ENCODE measurements at places on chromosomes 13 and 19.

DNA sequence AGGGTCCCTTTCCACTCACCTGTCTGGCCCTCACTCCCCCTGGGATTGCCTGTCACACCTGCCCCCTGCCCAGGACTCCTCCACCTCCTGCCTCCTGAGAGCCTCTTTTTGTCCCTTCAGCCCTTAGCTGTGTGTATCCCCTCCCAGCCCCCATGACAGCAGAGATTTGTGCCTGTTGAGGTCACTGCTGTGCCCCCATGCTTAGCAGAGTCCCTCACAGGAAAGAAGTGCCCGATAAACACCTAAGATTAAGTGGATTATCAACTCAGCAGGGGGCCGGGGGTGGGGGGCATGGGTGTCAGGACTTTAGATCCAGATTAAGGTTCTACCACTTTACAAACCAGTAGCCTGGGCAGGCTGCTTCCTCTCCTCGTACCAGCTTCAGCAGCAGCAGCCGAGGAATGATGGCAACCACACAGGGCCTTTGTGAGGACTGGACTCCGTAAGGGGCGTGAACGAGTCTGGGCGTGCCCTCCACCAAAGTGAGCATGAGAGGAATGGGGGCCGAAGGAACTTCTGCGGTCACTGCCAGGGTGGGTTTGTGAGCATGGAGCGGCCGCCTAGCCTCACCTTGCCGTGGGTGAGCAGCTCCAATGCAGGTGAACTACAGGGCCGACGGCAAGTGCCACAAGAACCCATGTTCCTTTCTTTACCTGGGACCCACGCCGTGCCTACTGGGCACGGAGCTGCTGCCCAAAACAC lies 36.1 kb downstream of the ZNF787 start:
- no peak for DNase-seq

DNA sequence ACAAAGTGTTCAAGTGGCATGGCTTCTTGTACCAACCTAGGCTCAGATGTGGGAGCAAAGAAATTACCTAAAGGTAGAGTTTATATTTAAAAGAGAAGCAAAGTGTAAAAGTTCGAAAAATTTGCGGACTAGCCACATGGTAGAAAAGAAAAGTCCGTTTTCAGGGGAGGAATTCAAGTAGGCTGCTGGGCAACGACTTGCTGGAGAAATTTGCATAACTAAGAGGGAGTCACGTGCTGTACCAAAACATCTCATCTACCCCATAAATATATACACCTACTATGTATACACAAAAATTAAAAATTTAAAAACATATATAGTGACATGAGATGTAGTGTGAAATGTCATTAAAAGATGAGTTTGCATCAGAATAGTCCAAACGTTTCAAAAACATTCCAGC lies 2.1 kb upstream of the LAIR1 start:
- no peak for DNase-seq

- no peak for DNase-seq
Measured at GRCh38 chr19:36151144-36152018, 866 bp downstream of the COX7A1 start.

DNA sequence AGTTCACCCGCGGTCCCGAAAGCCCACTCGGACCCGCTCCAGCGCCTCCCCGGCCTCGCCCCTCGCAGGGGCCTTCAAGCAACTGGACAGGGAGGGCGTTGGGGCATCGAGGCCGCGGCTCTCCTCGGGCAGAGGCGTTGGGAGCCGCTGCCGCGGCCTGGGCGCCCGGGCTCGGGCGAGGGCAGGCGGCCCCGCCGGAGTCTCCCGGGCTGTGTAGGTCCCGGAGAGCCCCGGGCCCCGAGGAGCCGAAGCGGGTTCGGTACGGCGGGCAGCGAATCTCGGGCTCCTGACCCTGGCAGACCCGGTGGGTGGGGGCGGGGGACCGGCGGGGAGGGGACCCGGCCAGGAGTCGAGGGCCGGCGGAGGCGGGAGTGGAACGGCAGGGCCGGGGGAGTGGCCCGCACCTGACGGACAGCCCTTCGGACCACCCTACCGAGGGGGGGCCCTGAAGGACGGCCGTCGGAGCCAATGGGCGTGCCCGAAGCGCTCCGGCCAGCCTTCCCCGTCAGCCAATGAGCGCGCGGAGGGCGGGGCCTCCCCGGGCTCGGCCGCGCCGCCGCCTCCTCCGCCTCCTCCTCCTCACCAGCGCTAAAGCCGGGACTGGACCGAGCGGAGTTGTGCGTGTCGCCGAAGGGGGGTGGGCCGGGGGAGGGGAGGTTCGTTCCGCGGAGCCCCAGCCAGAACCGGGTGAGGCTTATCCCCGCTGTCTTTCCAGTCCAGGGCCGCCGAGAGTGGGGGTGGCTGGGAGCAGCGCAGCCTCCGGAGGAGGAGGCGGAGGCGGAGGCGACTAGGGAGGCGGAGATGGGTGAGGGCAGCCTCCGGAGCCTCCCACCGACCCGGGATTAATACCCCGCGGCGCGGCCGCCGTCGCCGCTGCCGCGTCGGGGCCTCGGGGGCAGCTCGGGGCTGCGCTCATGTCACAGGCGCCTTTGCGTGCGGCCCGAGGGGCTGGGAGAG lies at the start of gene ZMYM2:
TSS of gene ZMYM2 (plus strand) at position 573 of the 957 bp plus-strand sequence. CDS start 34,346 bp downstream, outside the sequence.
- peak; percentile 99 for DNase-seq

DNA sequence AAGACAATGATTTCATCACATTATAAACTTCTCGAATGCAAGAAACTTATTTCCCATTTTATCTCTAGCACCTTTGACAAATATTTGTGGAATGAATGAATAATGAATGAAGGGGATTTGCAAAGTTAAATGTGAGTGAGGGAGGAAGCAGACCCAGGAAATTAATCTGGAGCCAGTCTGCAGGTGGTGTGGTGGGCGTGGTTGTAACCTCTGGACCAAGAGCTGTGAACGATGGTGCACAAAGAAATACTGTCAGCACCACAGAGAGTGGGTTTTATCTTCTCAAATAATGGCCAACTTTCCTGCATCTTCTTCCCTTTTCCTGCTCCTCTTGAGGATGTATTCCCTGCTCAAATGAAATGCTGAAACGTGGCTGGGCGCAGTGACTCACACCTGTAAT lies 11.0 kb upstream of the ZNF792 start:
- no peak for DNase-seq

DNA sequence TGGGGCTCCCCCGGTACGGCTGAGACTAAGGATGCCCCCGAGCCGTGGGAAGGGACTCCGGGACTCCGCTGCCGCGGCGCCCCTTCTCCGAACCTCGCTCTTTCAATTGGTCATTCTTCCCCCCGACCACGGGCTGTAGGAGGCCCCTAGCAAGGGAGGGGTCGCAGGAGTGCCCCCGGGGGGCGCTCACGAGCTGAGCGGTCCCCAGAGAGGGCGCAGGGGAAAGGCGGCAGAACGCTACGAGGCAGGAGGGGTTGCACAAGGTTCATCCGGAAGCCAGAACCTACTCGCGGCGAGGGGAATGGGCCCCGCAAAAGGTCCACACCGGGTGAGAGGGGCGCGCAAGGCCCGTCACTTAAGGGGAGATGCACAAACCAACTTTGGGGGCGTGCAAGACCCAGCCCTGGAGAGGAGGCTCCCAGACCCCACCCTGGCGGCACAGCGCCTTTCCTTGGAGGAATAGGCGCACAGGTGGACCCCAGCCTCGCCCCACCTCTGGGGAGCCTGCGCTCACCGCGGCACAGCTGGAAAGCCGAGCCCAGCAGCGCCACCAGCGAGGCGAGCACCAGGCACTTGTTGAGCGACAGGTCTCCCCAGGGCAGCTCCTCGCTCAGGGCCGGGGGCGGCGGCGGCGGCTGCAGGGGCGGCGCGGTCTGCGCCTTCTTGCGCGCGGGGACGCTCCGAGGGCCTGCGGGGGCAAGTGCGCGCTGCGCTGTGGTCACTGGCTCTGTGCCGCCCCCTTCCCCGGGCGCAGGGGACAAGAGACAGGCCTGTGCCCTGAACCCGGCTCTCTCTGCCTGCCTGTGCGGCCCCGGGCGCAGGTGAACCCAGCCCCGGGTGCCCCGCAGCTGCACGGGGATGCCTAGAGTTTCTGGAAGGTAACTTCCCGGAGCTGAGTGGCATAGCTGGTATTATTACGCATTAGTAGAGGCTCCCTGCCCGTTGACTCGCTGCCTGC lies 2.8 kb downstream of the JSRP1 start:
- DNase-seq = no peak

GRCh38 chr13:101618440-101619187 lies 166.1 kb downstream of the ITGBL1 start:
- no peak for DNase-seq

- DNase-seq = no peak
Measured at GRCh38 chr13:97257800-97258799, 36.0 kb downstream of the MBNL2 start.

DNA sequence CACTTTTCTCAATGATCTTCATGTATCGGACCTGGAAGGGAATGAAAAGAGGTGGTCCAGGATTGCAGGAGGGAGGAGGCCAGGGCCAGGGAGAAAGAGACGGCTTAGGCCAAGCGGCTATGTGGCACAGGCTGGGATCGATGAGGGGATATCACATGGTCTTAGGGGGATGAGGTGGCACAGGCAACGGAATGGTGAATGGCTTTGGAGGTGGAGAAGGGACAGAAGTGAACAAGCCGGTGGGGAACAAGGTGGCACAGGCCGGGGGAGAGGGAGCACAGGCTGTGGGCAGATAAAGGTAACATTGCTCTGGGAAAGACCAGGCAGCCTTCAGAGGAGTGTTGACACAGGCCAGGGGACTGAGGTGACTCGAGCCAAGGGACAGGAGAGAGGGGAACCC lies 5.7 kb upstream of the CDKN2D start:
- no peak for DNase-seq

DNA sequence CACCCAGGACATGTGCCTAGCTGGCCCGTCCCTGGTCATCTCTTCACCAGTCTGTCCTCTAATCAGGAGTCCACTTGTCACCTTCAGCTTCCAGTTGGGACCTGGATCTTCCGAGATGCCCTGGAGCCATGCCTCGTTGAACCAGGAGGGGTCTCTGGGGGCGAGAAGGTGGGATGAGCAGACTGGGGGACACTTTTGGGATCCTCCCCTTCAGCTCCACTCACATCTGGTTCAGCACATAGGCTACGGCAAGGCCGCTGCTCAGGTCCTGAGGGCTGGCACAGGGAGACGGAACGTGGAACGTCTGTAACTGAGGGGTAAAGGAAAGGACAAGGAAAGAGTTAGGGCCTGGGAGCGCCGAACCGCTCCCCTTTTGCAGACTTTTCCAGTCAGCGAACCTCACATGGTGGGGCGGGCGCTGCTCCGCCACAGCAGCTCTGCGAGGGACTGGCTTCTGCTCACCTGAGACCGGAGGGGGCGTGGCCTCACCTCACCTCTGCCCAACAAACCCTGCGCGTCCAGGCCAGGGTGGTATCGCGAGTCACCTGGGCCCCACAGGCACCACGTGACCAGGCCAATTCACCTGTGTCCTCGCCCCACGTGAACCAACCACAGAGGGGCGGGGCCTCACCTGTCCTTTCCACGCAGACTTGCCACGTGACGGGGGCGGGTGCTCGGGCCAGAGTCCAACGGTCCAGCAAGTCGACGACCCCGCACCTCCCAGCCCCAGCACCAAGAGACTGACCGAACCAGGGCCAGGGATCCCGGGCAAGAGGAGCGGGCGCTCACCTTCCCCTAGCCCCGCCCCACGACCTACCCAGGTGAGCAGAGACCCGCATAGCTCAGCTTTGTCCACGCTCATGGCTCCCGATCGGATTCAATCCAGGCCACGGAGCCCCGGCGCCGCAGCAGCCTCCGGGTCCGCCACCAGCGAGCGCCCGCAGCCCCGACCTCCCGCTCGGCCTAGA lies at the start of gene HOOK2:
TSS of gene HOOK2 (minus strand) at position 965 of the 968 bp plus-strand sequence. CDS start at position 862, 103 bp downstream.
- no peak for DNase-seq

DNA sequence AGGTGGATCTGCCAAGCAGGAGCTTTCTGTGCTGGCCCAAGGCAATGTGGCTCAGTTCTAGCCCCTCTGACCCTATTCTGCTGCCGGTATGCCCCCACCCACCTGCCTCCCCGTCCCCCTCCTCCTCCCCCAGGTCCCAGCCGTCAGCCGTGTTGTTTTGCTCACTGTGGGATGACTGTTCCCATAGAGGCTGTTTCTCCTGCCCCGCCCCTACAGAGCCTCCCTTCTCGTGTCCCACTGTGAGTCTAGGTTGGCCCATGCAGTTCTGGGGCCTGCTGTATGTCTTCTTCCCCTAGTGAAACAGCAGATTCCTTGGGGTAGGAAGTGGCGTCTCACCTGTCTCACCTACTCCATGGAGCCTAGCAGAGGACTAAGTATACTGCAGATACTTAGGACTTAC lies 48.8 kb downstream of the ATP11A start:
- DNase-seq = no peak

- DNase-seq = no peak
Measured at GRCh38 chr13:38543561-38543960, 143.3 kb upstream of the FREM2 start.

DNA sequence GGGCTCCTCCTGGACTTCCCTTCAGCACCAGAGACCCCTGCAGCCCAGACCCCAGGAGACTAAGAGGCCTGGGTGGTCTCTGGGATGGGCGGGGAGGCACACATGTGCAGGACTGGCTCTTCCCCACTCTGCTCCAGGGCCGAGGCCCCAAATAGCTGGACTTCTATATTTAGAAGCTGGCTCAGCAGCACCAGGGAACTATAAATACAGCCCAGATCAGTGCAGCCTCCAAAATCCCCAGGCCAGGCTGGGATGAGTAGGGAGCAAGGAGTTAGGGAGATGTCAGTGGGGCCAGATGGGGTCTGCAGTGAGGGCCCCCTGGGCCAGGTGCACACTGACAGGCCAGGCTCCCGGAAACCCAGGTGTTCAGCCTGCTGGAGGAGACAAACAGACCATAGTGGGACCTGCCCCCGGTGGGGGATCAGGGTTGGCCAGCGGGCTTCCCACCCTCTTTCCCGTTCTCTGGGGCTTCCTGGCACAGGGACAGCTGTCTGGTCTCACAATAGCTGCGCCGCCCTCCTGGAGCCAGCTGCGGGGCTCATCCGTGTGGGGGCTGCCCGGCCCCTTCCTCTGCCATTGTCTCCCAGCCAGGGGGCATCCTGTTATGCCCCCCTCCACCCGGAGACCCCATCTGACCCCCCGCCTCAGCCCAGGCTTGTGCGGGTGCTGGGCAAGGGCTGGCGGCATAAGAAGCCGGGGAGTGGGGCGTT lies 5.5 kb upstream of the ADGRE5 start:
- no peak for DNase-seq

GRCh38 chr19:48340995-48341394 lies 15.6 kb downstream of the EMP3 start:
- DNase-seq = no peak

DNA sequence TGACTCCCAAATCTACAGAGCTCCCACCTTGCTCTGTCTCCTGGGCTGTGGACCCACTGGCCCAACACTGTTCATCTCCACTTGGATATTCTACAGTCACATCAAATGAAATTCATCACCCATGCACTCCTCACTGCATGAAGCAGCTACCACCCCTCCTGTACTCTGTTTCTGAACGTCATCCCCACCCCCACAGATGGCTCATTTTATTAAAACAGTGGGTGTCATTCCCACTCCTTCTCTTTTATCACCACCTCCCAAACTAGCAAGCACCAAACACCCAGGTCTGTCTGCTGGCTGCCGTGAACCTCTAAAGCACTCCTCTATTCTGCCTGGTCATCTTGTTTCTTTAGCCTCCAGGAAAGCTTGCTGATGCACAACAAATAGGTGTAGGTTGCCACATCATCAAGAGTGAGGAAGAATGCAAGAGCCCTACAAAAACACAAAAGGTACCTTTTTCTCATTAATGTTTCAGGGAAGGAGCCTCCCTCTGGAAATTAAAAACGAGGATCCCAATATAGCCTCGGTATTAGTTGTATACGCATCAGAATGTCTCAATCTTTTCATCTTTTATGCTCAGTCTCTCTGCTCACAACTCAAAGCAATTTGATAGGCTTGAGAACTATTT lies 91.8 kb downstream of the MIPEP start:
- DNase-seq = no peak
